Suppressor macrophage treated with lipopolysaccharide for 1 hour (primary cell): ENCODE measurements at places on chromosomes 4 and X.

DNA sequence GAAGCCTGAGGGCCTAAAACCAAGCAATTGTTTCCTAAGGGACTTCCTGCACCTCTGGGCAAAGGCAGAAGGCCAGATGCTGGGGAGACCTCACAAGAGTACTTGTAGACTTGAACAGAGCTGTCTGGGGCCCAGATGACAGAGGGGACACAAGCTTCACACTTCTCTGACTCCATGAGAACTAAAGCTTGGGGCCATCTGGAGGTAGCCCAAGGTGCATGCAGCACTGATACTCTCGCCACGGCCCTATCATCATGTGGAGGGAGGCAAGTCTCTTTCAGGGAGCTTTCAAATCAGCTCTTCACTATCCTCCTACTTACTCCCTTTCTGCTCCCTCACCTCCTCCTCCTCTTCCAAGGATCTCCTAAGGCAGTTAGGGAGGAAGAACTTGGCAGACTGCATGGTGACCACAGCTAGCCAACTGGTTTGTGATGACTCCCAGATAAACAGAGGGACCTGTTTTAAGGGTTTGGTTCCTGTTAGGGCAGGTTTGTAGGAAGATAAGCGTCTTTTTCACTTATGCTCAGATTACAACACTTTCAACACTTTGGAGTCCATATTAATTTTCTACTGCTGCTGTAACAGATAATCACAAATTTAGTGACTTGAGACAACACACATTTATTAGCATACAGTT lies 23.8 kb downstream of the MSL3 start:
- DNase-seq: no peak

- no peak for DNase-seq
These were observed 554.6 kb upstream of the BOD1L1 start for GRCh38 chr4:14182148-14182547.

DNA sequence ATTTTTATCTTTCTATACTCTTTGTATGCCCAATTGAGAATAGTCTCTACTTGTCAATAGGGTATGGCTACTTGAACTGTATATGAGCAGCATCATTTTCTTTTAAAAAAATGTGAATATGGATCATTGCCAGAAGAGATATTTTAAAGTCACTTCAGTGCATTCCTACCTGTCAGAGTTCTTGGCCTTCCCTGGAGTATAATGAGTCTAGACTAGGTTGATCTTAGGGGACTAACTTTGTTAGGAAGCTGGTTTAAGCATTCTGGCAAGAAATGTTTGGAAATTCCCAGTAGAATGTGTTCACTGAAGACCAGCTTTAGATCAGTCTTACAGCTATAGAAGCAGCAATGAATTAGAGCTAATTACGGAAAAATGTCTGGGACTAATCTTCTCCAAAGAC lies 178.2 kb downstream of the FAT4 start:
- DNase-seq: no peak

GRCh38 chr4:76784237-76784636 lies 113.7 kb downstream of the SOWAHB start:
- DNase-seq: no peak

DNA sequence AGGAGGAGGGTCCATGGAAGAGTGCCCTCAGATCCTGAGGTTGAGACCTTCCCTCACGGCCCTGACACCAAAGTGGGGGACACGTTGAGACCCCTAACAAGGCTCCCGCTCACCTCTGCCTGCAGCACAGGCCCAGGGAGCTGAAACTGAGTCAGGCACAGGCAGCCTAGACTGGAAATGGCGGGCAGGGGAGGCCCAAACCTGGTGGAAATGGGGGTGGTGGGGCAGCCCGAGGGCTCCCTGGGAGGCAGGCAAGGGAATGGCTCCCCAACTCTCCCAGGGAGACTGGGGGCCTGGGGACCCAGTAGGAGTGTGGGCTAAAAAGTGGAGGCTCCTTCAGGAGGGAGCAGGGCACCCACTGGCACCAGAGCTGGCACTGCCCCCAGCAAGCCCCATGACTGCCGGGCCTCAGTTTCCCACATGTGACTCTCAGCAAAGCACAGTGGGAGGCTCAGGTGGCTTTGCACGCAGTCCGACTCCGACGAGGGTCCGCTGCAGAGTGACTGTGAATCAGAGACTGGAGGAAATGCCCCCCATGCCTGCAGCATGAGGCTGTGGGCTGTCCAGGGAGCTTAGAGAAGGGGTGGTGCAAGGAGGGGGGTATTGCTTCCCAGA lies 5.9 kb downstream of the NKX1-1 start:
- DNase-seq: no peak

DNA sequence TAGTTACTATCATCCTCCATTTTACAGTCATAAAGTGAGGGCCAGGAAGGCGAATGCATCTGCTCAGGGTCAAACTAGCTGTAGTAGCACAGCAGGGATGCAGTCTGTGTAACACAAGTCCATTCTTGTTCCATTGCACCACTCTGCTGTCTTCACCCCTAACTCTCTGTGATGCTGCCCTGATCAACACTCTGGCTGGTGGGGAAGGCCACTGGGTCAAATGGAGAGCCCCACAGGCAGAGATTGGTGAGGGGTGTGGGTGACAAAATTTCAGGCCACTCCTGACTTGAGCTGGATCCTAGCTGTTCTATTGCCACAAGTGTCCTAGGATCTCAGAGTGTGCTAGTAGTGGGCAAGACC lies 136.5 kb downstream of the PJA1 start:
- DNase-seq: no peak

DNA sequence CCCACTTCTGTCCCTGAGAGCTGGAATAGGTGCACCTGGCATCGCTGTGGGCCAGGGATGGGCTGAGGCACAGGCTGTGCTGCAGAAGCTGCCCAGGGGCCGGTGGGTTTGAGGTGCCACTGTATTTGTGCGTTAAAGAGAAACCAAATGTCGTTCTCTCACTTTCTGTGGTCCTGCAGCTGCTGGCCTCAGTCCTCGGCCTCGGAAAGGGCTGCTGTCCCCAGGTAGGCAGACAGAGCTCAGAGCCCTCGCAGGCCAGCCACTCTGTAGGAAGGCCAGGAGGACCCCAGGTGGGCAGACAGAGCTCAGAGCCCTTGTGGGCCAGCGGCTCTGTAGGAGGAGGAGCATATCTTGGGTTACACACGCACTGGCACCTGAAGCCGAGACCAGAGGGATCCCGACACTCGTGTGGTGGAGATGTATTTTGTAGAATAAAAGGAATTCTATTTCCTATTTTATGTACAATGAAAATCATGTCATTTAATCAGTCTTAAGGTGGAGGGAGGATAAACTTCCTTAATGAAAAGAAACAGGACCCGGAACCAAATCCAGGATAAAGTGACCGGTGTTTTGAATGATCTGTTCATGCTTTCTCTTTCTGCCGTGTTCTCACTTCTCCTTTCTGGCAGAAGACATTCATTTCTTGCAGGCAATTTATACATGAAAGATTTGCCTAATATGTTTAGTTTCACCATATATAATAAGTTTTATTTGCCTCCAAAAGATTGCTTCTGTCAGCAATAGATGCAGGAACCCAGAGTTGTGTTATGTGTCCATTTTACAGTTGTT lies 54.4 kb upstream of the HGFAC start:
- DNase-seq: peak; percentile 77

DNA sequence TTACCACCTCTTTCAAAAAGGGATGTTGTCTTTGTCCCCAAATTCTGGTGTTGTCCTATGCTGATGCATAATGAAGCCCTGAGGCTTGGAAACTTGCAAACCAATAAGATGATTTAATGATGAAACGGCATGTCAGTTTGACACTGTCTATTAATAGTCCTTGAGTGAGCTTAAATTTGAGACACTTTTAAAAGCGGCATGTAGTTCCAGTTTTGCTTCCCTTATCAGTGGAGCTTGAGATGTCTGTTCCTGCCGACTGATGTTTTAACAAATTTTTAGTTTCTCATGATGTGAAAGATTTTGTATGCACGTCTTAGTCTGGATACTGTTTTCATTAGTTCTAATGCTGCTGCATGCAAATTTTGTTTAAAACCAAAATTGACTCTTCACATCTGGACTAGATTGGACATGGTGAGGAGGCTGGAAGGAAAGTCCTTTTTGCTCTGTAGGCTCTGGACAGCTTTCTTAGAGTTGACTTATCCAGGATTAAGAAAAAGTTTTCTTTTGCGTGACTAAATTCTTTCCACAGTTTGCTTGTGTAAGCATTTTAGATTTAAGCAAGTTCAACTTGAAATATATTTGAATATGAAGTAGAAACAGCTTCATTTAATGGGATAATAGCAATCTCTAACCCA lies 11.7 kb downstream of the C1GALT1C1 start:
- no peak for DNase-seq

- no peak for DNase-seq
These were observed 7.7 kb upstream of the F11 start for GRCh38 chr4:186258216-186258811.

DNA sequence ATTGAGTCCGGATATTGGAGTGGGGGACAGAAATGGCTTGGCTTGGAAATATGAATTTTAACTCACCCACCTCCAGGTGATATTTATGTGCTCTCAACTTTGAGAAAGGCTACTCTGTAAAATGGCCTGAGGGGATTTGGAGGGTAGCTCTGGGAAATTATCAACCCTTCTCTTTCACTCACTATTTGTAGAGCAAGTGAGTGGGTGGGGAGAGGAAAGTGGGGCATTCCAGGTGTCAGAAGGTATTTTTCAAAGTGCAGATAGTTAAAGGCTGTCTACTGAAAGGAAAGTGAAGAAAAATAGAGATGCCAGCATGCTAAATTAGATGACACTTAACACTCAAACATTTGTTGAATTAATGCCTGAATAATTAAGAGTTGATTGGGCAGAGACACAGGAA lies 44.1 kb downstream of the TMEM164 start:
- no peak for DNase-seq

DNA sequence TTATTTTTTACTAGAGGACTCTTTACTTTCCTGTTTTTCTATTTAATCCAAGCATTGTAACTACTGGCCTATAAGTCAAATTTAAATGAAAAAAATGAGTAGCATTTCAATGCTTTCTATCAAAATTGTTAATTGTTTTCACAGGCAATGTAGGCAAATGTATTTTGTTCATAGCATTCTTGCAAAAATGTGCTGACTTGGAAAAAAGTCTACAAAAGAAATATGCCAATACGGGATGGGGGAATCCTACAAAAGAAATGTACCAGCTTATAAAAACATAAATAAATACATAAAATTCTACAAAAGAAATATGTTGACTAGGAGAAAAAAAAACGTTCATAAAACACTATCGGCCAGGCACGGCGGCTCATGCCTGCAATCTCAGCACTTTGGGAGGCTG lies 14.9 kb upstream of the S100G start:
- DNase-seq: no peak

GRCh38 chrX:31420711-31421151 lies 348.9 kb upstream of the FTHL17 start:
- DNase-seq: no peak

DNA sequence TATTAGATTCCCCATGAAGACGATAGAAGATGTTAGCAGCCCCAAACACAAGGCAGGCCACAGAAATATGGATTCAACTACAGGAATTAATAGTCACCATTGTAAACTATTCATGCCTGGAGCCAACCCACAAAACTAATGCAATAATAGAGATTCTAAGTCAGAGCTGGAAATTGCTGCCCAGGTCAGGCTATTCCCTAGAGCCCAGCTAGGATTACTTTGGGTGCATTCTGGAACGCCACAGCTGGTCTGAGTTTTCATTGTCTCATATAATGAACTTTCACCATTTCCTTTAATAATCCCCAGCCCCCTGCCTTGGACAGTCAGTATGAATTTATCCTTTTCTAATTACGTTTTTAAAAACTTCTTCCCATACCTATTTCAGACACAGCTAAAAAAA lies 252.6 kb downstream of the PAPSS1 start:
- no peak for DNase-seq

GRCh38 chrX:135384161-135384836 lies 37.4 kb upstream of the SMIM10L2A start:
- no peak for DNase-seq

- no peak for DNase-seq
These were observed 154.0 kb upstream of the RADX start for GRCh38 chrX:106457802-106458201.

- peak; percentile 64 for DNase-seq
These were observed 995 bp downstream of the SMARCA5 start for GRCh38 chr4:143514497-143514896.

GRCh38 chrX:39946822-39947221 lies 150.9 kb downstream of the BCOR start:
- DNase-seq: peak; percentile 51

- peak; percentile 7 for DNase-seq
These were observed 401.9 kb upstream of the NDST4 start for GRCh38 chr4:115515366-115515765.

GRCh38 chrX:12950851-12951594 lies 23.9 kb upstream of the TMSB4X start:
- DNase-seq: peak; percentile 64

DNA sequence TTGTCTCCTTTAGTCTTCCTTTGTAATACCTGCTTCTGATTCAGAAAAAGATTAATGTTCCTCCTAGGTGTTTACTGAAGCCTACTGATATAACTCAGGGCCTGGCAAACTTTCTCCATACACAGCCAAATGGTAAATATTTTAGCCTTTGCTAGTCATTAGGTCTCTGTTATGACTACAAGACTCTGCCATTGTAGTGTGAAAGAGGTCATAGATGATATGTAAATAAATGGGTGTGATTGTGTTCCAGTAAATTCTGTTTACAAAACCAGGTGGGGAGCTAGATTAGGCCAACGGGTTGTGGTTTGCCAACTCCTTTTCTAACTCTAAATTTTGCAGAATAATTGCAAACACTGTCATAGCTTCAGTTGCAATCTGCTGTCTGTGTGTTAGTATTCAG lies 568.1 kb upstream of the GNPDA2 start:
- DNase-seq: no peak

GRCh38 chr4:10129196-10130177 lies 12.9 kb upstream of the WDR1 start:
- no peak for DNase-seq

DNA sequence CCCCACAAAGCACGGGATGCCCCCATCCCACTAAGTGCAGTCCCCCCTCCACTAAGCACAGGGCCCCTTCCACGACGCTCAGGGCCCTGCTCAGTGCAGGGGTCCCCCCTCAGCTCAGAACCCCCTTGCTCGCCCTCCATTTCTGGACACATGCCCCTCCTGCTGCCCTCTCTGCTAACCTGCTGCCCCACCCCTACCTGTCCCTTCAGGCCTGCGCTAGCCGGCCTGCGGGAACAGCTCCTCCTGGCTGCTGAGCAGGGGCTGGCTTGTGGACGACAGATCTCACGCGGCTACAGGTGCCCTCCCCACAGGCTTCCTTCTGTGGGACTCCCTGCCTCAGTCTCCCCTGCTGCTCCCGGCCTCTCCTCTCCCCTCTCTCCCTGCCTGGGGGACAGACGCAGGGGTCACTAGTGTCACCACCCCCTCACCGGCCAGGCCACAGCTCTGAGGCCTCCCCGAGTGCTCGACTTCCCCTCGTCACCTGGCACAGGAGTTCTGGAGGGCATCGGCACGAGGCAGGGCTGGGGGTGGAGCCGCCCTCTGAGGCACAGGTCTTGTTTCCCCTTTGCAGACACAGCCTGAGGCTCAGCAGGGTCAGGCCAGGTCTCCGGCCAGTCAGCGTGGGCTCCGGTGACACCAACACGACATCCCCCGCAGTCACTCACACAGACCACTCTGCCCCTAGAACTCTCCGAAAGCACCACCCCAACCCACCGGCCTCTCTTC lies 21.6 kb downstream of the GAK start:
- no peak for DNase-seq
